ENCODE measurements at places on chromosomes 5 and 9.

- DNase-seq = peak; percentile 59
Measured at GRCh38 chr9:121557581-121558447, 58.2 kb upstream of the GGTA1 start.

DNA sequence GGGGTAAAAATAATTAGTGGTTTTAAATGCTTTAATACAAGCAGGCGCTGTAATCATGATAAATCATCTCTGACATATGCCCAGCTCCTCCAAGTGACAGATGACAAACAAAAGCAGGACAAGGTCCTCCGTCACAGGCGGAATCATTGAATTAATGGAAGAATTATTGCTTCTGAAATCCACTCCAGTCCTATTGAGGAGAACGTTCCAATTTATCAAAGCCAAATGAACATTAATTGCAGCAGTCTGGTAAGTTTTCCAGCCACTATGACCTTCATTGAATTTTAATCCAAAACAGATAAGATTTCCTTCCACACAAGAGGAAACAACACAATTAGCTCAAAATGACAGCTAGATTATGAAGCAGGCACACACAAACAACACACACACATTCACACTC lies 136.8 kb downstream of the ASTN2 start:
- peak; percentile 21 for DNase-seq

DNA sequence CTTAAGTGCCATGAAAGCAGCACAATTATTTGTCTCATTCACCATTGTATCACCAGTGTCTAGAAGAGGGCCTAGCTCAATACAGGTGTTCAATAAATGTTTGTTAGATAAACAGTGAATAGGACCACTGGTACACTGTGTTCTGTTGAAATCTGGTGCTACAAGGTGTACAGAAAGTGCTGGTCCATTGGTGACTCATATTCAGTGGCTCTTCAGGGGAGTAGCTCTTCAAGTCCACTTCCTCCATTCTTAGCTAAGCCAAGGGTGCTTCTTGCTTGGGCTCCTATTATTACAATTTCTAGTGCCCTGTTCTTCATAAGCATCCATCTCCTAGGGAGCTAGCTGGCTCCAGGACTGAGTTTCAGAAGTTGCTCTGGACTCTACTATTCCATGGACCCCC lies 6.4 kb upstream of the FCHO2 start:
- no peak for DNase-seq

- no peak for DNase-seq
Measured at GRCh38 chr9:69363191-69363590, 38.2 kb downstream of the ENTREP1 start.

GRCh38 chr9:114499528-114499927 lies 5.7 kb downstream of the WHRN start:
- DNase-seq = no peak

DNA sequence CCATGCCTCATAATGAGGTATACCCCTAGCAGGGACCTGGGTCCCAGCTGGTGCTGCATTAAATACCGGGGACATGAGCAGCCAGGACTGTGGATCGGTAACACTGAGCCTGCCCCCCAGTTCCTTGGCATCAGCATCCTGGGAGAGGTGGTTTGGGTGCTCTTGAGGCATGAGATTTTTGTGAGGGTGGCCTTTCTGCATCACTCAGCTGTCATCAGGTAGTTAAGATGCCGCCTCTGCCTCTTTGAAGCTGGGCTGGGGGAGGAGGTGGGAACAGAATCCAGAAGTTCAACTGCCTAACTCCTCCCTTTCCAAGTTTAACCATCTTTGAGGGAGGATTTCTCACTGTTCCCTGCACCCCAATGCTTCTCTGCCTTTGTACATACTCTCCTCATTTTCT lies 112.7 kb downstream of the PDZD2 start:
- DNase-seq = no peak

- no peak for DNase-seq
Measured at GRCh38 chr5:74624931-74625505, 15.5 kb downstream of the ENC1 start.

GRCh38 chr5:32312197-32312594 lies 543 bp downstream of the MTMR12 start:
- no peak for DNase-seq

- no peak for DNase-seq
Measured at GRCh38 chr5:80607832-80608231, 37.8 kb upstream of the ANKRD34B start.

DNA sequence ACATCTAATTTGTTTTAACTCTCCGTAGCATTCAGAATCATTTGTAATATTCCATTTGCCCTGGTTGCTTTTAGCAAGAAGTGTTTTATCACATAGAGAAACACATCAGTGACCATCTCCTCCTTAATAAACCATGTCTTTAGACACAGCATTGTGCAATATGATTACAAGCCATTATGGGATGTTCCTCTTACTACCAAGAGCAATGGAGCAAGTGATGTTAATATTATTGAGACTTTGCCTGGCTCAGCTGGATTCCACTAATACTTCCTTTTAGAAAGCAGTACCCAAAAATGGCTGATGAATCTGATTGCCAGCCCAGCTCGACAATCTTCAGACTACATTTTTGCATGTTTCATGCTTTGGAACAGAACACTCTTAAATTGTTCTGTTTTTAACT lies 364.2 kb downstream of the OSTF1 start:
- no peak for DNase-seq

- no peak for DNase-seq
Measured at GRCh38 chr5:103188436-103188835, 68.3 kb downstream of the PPIP5K2 start.

DNA sequence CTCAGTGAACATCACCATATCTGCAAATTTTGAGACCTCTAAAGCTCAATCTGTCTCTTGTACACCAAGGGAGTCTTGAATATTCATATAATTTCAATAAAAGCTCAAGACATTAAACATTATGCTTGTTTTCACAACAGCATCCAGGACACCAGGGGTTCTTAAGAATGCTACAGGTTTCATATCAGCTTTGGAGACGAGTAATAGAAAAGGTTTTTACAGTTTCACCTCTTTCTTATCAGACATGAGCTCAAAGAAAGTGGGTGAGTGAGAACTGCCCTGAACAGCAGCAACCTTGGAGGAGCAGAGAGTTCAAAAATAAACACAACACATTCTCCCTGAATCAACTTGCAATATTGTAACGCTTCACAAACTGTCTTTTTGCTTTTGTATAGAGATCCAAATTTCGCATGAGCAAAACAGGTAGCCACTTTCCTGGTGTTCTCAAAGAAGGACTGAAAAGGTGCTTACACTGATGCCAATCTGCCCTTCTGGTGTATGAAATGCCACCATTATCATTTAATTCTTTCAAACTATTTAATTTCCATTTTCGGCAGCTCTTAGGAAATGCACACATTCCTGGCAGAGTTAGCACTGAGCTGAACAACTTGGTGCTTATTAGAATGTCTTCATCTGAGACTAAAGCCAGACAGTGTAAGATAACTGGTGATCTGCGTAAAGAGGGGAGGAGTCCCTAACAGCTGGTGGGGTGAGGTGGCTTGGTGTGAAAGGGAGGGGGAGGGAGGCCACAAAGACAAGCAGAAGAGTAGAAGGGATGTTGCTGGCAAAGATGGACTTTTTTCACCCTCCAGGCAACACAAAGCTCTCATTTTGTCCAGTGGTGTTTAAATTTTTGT lies 535.3 kb downstream of the PDE4D start:
- no peak for DNase-seq

GRCh38 chr5:15452781-15453180 lies 47.2 kb upstream of the FBXL7 start:
- no peak for DNase-seq

GRCh38 chr9:111147041-111147440 lies 108.8 kb upstream of the LPAR1 start:
- no peak for DNase-seq

- DNase-seq = no peak
Measured at GRCh38 chr5:174877987-174878386, 153.6 kb downstream of the MSX2 start.

- DNase-seq = no peak
Measured at GRCh38 chr5:103951776-103952175, 389.2 kb upstream of the NUDT12 start.

DNA sequence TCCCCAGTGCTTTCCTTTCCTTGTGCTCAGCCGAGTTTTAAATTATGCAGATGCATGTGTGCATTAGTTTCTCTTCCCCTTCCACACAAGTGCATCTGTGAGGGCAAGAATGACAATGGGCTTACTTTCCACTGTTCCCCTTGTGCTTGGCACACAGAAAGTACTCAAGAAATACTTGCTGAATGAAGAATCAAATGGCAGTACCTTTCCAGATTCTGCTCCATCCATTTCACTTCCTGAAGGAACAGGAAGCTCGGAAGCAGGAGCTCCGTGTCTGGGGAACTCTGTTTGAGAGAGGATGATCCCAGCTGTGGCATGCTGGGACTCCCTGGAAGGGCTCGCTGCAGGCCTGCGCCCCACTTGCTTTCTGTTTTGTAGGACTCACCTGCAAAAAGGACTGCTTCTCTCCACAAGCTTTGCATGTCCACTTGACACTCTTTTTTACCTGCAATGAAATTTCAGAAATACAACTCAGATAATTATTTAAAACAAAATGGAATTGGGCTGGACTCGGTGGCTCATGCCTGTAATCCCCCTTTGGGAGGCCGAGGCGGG lies 5.5 kb downstream of the MRNIP start:
- DNase-seq = no peak

- DNase-seq = no peak
Measured at GRCh38 chr5:32394981-32395380, 49.6 kb downstream of the ZFR start.

GRCh38 chr9:131385296-131385695 lies 8.6 kb upstream of the PRRC2B start:
- no peak for DNase-seq

- no peak for DNase-seq
Measured at GRCh38 chr9:123364241-123364824, 8.3 kb downstream of the CRB2 start.

- DNase-seq = no peak
Measured at GRCh38 chr9:33472881-33473615, 676 bp downstream of the NOL6 start.

- DNase-seq = no peak
Measured at GRCh38 chr9:81979196-81979595, 9.4 kb upstream of the SPATA31D1 start.

- no peak for DNase-seq
Measured at GRCh38 chr9:77679088-77679487, 31.0 kb upstream of the GNA14 start.

DNA sequence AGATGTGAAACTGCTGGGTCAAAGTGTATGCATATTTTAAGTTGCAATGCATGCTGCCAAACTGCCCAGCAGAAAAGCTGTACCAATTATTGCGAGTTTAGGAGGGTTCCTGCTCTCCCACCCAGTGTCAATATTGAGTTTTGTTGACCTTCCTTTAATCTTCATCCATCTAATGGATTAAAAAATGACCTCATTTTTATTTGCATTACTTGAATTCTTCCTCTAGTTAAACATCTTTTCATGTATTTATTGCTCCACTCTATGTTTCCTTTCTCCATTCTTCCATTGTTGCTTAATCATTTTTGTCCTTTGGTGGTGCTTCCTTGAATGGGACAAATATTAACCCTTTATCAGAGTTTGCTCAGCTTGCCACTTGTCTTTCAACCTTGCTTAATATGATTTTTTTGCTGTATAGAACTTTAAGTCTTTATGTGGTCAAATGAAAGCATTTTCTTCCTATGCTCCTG lies 32.4 kb downstream of the TLE1 start:
- no peak for DNase-seq

- no peak for DNase-seq
Measured at GRCh38 chr9:113156880-113157279, 6.1 kb downstream of the SLC31A2 start.

GRCh38 chr9:21171351-21171750 lies 4.9 kb upstream of the IFNA21 start:
- no peak for DNase-seq

All from urinary bladder (tissue), 4 donors.